ENCODE measurements at places on chromosomes 11 and 22.
A peak's percentile ranks its signal among the peaks of the same experiment; 100 is the strongest.

DNA sequence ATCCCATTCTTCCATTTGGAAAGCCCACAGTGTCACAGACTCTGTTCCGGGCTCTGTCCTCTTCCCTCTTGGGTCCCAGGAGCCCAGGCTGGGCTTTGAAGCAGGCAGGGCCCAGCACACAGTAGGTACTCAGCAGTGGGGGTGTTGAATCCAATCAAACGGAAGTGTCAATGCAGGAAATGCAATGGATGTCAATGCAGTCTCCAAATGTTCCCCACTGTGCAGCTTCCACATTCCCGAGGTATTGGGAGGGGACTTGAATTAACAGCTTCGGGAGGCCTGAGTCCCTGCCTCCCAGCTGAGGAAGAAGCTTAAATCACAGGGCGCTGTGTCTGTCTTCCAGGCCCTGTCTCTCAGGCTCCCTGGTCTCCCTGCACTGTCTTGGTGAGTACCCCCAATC, 21.8 kb upstream of the SMIM35 start:
- DNase-seq = no peak

DNA sequence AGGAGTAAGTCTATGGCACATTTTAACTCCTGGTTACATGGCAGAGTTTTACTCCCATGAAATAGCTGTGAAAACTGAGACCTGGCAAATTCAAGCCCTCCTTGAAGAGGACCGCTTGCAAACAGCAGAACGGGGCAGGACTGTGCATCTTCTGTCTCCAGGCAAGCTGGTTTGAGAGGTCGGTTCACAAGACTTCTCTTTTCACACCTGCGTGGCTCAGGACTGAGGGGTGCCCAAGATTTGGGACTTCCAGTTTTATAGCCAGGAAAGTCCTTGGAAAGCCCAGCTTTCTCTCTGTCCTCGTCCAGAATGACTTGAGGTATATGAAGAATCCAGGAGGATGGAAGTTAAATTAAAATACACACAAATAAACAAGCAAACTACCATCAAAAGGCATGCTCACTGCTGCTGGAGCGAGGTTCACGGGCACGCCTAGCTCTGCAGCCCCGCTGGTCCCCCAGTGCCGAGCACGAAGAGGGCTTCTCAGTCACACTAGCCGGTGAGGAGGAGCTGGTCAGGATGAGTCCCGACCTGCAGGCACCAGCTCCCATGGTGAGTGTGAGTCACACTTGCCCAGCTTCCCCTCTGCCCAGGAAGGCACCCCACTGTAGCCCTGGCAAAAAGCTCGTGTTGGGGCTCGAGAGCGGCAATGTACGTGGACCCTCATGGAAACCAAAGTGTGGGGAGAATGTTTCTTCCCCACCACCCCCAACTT, 1382.4 kb downstream of the BRD1 start:
- DNase-seq = no peak

DNA sequence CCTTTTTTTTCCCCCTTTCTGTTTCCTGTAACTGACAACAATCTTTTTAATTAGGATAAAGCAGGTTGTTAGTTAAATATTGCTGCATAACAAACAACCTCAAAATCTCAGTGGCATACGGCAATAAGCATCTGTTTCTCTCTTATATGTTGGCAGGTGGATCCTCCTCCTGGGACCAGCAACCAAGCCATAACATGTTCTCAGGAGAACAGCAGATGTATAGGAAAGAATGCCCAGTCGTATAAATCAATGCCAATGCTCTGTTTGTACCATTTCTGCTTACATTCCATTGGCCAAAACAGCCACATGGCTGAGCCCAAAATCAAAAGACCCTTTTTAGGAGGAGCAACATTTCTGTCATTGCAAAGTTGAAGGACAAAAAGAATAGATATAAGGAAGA, 445.7 kb downstream of the AASDHPPT start:
- DNase-seq = no peak

DNA sequence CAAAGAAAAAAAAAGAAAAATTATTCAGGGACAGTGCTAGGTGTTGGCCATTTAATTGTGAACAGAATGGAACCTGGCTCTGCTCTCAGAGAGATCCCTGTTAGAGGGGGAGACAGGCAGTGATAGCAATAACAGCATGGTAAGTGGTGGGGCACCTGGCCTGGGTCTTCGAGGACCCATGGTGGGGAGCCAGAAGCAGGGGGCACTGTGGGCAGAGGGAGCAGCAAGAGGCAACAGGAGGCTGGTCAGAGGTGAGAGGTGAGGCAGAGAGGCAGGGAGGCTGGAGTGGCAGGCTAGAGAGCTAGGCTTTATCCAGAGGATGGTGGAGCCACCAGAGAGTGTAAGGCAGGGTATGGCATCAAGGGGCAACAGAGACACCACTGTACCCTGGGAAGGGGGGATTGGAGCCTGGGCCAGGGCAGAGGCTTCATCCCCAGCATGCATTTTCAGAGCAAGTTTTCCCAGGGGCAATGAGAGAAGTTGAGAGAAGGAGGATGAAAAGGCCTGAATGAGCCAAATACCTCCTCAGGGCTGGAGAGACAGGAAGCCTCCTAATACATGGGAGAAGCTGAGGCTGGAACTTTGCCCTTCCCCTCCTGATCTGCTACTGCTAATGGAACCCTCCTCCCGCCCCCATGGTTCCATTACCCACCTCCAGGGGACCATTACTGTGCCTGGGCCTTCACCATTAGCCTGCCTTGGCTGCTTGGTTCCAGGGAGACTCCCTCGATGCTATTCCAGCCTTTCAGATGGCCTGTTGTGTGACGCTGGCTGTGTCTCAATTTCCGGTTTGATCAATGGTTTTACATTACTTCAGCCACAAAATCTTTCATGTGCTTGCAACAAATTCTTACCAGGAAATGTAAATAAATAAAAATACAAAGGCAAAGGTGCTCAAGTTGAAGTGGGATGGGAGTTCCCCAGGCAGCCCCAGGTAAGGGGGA, 2.6 kb upstream of the P2RY2 start:
- no peak for DNase-seq

- no peak for DNase-seq
These were observed 10.4 kb downstream of the IL18BP start for GRCh38 chr11:72009156-72009555.

DNA sequence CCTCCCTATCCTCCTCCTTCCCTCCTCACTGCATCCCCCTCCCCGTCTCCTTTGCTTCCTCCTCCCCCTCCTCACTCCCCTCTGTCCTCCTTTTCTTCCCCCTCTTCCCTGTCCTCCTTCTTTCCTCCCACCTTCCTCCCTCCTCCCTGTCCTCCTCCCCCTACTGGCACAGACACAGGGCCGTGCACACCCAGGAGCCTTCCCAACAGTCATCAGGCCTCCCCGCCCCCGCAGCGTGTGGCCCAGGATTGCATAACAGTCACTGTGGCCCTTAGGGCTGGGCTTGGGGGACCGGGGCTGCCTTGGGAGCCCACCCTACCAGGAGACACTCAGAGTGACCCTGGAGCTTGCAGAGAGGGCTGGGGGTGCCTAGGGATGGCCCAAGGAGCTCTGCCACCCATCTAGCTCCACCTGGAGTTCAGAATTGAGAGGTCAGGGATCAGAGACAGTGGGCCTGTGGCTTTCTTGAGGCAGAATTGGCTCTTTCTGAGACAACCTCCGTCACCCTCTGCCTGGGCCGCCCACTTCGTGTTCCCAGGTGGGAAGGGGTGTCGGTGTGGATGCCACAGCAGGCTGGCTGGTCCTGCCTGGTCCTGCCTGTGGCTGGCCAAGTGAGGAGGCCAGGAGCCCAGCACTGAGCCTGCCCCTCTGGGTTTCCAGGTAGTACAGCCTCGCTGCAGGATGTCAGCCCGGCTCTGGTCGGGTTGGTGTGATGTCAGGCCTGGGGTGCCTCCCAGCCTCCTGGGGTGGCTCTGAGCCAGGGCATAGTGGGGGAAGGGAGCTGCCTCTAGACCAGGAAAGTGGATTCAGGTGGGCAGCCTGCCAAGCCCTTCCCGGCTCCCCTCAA, 1.6 kb downstream of the SPI1 start:
- no peak for DNase-seq

DNA sequence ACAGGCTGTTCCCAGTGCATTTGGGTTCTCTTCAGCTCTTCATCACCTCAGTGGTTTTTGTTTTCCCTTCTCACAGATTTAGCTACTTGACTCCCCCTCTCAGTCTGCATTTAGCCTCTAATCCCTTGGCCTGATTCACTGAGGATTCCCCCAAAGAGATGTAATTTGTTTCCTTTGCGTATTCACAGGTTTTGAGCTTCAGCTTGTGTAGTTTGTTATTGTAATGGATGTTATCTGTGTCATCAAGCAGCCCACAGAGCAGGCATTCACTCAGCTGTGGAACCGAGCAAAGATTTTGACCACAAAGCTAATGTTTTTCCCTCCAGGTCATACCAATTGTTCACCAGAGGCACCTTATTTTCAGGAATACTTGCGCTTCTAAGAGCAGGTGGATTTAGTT, 6.4 kb upstream of the ME3 start:
- DNase-seq = peak; percentile 56

DNA sequence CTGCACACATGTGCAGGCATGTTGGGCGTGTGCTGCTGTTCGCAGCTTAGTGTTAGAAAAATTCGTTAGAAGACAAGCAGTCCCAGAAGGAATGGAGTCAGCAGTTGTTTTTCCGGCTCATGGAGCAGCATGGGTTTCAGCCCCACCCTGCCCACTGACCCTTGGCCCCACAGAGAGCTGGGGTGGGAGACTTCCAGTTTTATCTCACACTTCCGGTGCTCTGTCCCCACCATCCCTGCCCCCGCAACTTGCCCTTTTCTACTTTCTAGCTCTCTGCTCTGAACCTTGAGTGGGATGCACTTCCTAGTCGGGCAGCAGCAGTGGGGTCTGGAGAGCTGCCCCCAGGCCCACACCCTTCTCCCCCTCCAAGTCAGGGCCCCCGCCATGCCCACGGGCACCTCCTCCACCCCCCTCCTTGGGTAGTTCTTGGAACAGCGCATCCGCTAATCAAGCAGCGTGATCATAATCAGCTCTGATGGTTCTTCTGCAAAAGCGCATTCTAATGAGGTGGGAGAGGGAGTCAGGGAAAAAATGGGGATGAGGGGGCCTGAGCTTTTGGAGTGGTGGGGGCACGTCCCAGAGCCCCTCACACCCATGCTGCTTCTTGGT, 184.4 kb downstream of the CEP164 start:
- no peak for DNase-seq

- DNase-seq = no peak
These were observed 13.0 kb upstream of the TUB start for GRCh38 chr11:8067929-8068575.

DNA sequence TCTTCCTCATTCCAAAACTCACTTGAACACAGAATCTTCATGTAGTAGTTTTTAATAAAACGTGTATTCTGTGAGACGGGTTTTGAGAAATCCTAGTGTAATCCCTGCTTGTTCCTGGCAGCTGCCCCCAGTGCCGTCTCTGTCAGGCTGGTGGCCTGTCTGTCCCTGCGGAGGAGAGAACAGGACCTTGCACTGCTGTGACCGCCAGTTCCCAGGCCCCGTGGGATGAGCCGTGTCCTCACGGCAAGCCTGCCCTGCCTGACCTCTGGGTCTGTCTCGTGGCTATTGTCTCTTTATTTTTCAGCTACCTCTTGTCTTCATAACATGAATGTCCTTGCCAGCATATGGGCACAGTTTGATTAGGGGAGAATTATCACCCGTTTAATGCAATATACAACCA, 535.5 kb upstream of the B3GAT1 start:
- DNase-seq = no peak

DNA sequence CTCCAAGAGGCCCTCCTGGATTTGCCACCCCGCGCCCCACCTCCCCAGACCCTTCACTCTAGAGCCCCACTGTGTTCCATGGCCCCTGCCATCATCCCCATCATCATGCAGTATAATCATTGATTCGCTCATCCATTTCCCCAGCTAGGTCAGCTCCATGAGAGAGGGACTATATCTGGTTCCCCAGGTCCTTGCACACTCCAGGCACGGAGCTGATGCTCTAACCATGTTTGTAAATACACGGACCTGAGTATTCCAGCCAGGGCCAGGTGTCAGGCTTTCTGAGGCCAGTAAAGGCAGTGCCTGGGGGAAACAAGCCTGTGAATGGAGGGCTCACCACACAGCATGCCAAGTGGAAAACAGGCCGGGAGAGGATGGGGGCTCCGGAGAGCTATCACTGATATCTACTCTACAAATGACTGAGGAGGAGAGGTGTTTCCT, 27.1 kb upstream of the OAF start:
- DNase-seq = no peak

DNA sequence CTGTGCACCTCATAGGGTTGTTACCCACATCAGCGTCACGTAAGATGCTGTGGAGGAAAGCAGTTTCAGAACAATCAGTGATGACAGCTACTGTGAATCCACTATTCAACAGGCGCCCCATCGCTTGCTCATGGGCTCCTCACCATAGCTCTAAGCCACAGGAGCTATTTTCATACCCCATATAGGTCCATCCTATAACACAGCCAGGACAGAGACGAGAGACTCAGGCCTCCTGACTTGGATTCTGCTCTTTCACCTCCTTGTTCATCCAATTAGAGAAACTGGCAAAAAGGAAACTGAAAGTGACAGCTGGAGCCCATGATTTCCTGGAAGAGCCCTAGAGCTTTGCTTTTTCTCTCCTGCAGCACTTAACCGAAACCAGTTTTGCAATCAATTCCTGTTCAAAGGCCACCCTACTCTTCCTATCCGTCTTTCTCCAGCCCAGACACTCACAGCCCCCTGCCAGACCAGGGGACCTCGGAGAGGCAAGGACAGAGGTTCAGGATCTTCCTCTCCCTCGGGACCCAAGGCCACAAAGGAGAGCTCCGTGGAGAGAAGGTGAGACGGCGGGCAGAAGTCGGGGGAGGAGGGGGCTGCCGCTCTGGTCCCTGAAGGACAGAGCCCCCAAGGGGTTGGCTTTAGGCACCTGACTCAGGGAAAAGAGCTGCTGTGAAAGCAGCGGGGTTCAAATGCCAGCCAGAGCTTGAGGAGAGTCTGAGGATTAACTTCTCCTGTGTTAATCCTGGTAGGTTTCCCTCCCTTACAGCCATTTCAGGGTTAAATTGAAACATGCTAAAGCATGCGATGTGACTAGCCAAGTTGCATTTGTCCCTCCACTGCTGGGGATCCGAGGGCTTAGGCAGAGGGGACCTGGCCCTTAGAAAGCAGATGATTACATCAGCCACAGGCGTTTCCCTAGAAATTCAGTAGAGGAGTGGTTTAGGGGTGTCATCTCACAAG, at the start of gene APOL6:
Gene APOL6 (plus strand): TSS at position 381 of the 960 bp plus-strand sequence. CDS start 7,980 bp downstream, outside the sequence.
- DNase-seq = peak; percentile 74

- peak; percentile 71 for DNase-seq
These were observed 12.5 kb downstream of the CCDC34 start for GRCh38 chr11:27350511-27350910.

DNA sequence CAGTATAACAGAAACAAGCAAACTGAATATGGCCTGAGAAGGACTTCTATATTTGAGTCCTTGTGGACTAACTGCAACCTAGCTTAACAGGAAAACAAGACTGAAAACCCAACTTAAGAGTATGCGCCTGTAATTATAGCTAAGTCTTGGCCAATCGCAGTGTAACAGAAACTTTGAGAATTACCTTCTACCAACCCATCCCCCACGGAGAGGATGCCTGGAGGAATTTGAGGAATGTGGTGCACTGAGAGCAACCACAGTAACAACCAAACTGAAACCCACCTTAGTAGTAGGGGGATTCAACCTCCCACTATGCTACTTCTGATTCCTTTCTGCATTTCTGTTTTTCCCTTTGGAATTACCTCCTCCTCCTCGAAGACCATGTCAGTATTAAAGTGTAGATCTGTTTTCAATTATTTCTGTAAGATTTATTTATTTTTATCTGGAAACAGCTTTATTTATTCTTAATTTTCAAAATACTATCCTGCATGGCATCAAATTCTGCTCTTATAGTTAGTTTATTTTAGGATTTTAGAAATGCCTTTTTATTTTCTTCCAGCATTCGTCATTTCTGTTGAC, 393.6 kb downstream of the KCNA4 start:
- peak; percentile 9 for DNase-seq

All from fibroblast of skin of right quadriceps (primary cell).